Activated T-cell treated with anti-CD3 and anti-CD28 coated beads, Interleukin-2, amount 50 U/mL, for 24 hours (primary cell): ENCODE measurements at places on chromosomes 4 and X.

GRCh38 chrX:47321386-47321785 lies 49.0 kb upstream of the ZNF157 start:
- no peak overlapping the region for H3K4me3 ChIP-seq
- DNase-seq = no peak
- H3K27ac ChIP-seq = no peak overlapping the region
- H3K27me3 ChIP-seq = peaks cover 25% of the 10 kb centered on the region

DNA sequence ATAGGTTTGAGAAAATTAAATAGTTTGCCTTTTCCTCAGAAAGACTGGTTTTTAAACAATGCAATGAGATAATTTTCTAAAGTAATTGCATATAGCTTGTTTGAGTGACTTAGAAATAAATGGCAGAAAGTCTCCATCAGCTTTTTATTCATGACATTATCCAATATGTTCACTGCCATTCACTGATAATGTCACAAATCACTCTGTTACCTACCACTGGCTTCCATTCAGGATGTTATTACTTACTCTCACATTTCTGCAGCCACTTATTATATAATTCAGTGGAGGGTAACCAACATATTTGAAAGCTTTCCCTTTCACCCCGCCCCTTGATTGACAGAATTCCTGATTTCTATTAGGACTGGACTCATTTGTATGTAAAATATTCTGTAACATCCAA lies 1583.5 kb downstream of the PCDH18 start:
- H3K27me3 ChIP-seq = no peaks in the 10 kb centered on the region
- H3K36me3 ChIP-seq = no peaks in the 10 kb centered on the region
- no peak overlapping the region for H3K4me3 ChIP-seq
- no peaks in the 10 kb centered on the region for H3K4me1 ChIP-seq
- H3K27ac ChIP-seq = no peak overlapping the region

DNA sequence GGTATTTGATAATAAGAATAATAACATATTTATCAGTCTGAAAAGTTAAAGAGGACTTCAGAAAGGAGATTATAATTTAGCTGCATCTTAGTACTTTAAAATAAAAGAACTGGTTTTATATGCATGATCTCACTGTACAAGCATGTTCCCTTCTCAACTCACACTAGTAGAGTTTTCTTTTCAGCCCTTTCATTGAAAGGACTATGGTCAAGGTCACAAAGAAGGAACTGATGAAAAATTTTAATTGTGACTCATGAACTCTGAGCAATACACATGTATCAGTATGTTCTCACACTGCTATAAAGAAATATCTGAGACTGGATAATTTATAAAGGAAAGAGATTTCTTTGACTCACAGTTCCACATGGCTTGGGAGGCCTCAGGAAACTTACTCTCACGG lies 73.7 kb upstream of the NDST4 start:
- H3K36me3 ChIP-seq = no peaks in the 10 kb centered on the region
- DNase-seq = no peak

GRCh38 chr4:184534511-184535391 lies 60.4 kb upstream of the IRF2 start:
- DNase-seq = no peak
- H3K4me3 ChIP-seq = peak overlapping the region; percentile 62
- H3K36me3 ChIP-seq = peaks cover 10% of the 10 kb centered on the region

GRCh38 chr4:102623622-102624021 lies 122.5 kb downstream of the NFKB1 start:
- H3K27ac ChIP-seq = peak overlapping the region; percentile 3
- H3K27me3 ChIP-seq = no peaks in the 10 kb centered on the region
- peaks cover 6% of the 10 kb centered on the region for H3K36me3 ChIP-seq
- no peak overlapping the region for H3K4me3 ChIP-seq
- peaks cover 68% of the 10 kb centered on the region for H3K4me1 ChIP-seq
- no peak for DNase-seq

- no peaks in the 10 kb centered on the region for H3K4me1 ChIP-seq
- no peaks in the 10 kb centered on the region for H3K36me3 ChIP-seq
- no peak overlapping the region for H3K27ac ChIP-seq
- H3K4me3 ChIP-seq = no peak overlapping the region
- H3K27me3 ChIP-seq = no peaks in the 10 kb centered on the region
- DNase-seq = no peak
These were observed 1393.9 kb downstream of the ARAP2 start for GRCh38 chr4:34850421-34850820.
